LNCaP clone FGC (cell line): ENCODE measurements at places on chromosomes 4 and X.
A peak's percentile ranks its signal among the peaks of the same experiment; 100 is the strongest.

DNA sequence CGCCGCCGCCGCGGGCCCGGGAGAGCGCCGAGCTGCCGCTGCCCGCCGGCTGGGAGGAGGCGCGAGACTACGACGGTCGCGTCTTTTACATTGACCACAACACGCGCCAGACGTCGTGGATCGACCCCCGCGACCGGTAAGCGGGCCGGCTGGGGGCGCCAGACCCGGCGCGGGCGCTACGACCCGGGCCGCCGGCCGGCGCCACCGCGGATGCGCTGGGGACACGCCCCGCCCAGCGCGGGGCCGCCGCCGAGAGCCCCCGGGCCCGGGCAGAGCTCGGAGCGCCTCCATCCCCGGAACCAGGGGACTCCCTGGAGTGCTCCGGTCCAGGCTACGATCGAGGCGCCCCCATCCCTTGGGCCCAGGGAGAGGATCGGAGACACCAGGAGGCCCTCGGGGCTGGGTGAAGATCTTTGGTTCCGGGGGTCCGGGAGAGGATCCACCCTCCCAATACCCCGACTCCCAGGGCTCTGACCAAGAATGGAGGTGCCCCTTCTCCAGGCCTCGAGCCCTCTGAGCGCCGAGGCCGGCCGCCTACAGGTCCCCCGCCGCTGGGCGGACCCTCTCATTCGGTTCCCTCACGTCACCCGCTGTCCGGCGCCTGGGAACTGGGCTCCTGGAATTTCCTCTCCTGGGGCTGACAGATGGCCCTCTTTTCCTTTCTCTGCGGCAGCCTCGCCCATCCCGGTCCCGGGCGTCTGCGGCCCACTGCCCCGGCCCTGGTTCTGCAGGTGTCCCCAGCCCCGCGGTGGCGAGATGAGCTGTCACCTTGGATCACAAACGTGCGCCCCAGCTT is 48.8 kb downstream of the CLDN34 start:
- no peak for DNase-seq

DNA sequence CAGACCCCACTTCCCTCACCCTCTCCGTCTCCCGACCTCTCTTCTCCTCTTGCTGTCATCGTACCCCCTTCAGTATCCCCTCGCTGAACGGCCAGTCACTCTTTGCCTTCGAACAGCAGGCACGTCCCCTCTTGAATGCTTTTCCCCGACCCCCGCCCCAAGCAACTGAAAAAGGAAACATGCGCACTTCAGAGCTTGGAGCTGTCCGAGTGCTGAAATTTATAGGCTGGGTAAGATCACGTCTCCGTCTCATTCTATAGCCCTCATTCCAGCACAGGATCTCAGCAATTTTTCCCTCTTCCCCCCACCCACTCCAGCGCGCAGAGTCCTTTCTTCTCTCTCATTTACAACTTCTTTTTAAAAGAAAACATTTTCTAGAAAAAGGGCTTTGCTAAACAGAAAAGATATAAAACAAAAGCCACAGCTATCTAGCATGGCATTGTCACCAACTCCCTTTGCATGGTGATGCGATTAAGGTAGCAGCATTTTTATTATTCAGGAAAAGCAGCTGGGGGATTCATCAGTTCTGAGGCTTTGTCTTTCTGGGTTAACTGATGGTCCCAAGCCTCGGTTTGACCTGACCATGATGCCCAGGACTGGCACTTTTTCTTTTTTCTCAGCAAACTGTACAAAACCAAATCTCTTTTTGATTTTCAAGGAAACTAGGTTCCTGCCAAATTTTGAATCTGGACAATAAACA is at the start of gene GLRA2:
TSS of gene GLRA2 (plus strand) at position 247 of the 700 bp plus-strand sequence. CDS start 522 bp downstream, outside the sequence.
- DNase-seq, result no peak

GRCh38 chr4:48329193-48329592 is 12.1 kb upstream of the SLAIN2 start:
- peak; percentile 95 for DNase-seq

GRCh38 chr4:41408859-41409593 is 128.9 kb upstream of the LIMCH1 start:
- no peak for DNase-seq

GRCh38 chr4:84238247-84239090 is 260.6 kb downstream of the NKX6-1 start:
- DNase-seq, result no peak

DNA sequence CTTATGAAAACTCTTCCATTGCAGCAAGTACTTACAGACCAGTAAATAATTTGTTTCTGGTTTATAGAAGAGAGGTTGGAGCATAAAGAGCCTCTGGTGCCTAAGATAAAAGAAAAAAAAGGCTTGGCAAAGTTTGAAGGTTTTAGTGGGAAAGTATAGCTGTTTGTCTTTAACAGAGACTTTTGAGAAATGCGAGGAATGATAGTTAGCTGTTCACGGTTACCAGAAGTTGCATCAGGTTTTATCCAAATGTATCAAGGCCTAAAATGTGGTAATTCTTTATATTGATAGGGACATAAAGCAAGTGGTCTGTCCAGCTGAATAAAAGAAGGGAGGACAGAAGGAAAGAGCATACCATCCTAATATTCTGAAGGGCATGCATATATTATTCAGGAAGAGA is 29.3 kb downstream of the RAP1GDS1 start:
- DNase-seq, result no peak

- DNase-seq, result no peak
Measured at GRCh38 chr4:85637778-85638177, 162.8 kb downstream of the ARHGAP24 start.

GRCh38 chr4:6011686-6012085 is 6.5 kb downstream of the C4orf50 start:
- DNase-seq, result peak; percentile 59

GRCh38 chr4:168587411-168588125 is 90.7 kb downstream of the PALLD start:
- peak; percentile 54 for DNase-seq

DNA sequence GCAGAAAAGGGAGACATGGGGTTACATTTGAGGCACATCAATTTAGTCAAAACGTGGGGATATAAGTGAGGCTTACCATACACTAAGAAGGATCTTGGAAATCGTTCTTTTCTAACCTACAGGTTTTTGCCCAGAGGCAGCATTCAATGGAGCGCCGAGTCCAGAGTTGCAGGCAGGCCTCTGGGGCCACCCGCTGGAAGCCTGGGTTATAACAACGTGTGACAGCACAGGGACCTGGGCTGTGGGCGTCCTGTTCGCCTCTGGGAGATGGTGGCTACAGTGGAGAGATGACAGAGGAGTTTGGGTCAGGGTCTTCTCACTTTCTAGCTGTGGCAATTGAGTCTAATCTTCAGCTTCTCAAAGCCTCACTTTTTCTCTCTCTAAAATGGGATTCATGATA is 53.9 kb downstream of the ENPP6 start:
- DNase-seq, result no peak

DNA sequence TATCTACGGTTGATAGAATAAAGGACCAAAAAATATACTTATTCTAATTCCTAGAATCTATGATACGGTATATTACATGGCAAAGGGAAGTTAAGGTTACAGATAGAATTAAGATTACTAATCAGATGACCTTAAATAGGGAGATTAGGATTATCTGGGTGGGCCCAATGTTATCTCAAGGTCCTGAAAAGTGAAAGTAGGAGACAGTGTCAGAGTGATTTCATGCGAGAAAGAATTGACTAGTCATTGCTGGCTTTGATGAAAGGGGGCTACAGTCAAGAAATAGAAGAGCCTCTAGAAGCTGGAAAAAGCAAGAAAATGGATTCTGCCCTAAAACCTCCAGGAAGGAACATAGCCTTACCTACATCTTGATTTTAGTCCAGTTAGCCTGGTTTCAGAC is 176.9 kb upstream of the PPP1R2C start:
- no peak for DNase-seq

DNA sequence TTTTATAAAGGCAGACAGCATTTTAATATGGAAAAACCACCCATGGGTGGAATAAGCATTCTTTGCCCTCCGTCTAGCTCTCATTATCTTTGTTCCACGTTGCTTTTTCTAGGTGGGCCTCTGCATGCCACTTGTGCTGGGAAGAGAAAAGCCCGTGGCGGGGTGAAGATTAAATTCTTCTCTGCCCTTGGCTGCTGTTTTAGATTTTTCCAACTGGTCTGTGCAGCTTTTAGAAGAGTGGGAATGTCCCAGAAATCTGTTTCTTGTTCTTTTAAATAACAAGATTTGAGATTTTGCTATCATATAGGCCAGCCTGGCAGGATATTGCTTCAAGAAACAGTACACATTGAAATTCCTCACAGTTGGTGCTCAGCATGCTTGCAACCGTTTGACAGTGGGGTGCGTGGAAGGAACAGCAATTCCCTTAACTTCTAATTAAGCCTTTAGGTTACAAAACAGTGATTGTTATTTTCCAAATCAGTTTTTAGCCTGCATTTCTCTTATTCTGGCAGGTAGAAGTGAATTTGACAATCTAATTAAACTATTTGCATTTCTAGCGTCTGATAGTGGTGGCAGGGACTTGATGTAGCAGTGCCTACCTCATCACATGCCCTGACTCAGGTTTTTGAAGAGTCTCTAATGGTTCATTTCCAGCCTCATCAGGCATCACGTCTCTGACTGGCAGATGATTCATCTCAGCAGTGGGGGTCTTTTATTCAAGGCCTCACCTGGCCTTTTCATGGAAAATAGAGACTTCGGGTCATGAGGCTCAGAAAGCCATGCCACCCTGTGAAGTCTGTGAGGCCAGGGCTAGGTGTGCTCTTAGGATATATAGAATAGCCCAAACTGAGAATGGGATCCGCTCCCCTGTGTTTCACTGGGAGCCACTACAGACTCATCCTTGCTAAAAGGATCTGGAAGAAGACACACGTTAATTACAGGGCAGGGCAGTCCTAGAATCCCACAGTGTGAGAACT is 50.8 kb downstream of the PPEF1 start:
- DNase-seq, result no peak

GRCh38 chr4:5561286-5561685 is 147.1 kb downstream of the EVC2 start:
- no peak for DNase-seq

DNA sequence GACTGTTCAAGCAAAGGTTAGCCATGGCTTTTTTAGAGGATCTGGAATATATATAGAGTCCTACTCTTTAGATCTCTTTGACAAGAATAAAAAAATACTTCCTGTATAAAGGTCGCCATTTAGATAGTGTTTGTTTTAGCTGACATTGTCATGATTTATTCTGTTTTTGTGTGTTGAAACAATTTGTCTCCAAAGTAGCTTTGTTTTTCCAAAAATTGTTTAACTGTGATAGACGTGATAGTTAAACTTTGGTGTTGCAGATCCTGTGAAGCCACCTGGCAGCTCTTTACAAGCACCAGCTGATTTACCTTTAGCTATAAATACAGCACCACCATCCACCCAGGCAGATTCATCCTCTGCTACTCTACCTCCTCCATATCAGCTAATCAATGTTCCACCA is 80.3 kb upstream of the SMARCA5 start:
- no peak for DNase-seq

GRCh38 chrX:150940844-150941495 is 42.2 kb upstream of the HMGB3 start:
- no peak for DNase-seq
